ENCODE measurements at places on chromosomes 11 and 22.

DNA sequence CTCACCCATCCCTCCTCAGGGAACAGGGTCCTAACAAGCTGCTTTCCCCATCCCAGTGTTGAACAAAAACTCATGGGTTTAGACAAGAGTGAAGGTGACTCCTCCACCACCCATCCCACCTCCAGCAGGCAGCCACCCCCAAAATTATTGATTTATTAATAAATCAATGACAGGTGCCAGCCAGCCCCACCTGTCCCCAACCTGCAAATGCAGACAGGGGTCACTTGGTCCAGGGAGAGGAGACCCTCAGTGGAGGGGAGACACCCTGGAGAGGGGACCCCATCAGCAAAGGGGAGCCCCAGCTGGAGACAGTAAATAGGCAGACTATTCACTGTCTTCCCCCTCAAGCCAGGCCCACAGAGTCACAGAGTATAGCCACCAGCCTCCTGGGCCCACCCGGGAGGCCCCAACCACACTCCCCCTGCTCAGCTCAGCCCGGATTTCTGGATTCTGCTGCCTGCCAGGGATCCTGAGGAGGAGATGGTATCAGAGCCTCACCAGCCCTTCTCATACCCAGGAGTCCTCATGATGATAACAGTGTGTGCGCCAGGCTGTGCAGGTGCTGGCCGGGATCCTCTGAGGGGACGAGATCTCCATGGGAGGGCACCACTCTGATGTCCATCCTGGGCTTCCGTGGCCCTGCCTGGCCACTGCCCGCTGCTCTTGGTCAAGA is 8.8 kb upstream of the CD81 start:
- DNase-seq = no peak

GRCh38 chr11:2294926-2295290 is 6.8 kb downstream of the C11orf21 start:
- no peak for DNase-seq

- DNase-seq = no peak
Measured at GRCh38 chr11:89436071-89436470, 55.1 kb downstream of the NOX4 start.

DNA sequence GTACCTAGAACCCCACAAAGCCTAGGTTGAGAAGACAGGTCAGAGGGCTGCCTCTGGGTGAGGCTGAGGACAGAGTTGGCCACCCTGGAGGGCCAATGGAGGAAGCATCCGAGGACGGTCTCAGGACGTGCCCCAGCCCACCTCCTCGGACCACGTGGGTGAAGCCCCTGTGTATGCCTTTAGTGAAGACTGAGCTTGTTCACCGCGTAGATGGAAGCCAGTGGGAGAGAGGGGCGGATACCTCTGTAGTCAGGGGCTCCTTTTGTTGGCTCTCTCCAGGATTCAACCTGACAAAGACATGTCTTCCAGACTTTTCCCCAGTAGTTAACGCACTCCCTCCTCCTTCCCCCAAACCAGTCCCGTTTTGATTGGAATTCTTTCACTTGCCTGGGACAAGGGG is 110.7 kb downstream of the ZBTB16 start:
- no peak for DNase-seq

DNA sequence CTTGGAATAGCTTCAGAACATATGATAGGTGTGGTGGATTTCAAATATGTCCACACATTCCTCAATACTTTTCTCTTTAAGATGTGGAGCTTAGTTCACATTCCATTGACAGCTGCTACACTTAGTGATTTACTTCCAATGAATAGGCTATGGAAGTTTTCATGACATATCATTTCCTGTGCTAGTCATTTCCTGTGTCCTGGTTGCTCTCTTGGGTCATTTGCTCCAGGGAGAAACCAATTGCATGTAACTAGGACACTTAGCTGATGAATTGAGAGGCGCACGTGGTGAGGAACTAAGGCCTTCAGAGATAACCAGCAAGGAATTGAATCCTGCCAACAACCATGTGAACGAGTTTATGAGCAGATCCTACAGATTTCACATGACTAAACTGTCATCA is 120.9 kb downstream of the SLC17A6 start:
- no peak for DNase-seq

- DNase-seq = no peak
Measured at GRCh38 chr22:46425016-46425415, 89.5 kb downstream of the TRMU start.

DNA sequence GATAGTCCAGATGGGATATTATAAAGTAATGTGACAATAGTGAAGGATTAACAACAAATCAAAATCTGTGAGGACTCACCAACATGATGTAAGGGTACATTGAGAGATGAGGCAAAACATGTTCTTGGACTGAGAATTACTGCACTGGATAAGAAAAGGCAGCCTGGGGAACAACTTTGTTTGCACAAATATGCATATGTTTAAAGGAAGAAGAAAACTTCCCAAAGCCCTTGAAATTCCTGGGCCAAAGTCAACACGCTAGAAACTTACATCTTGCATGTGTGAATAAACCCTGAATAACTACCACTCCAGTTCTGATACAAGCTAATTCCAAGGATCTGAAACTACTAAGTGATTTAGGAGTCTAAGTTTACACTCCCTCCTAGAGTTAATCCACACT is 1.1 kb downstream of the OR52A5 start:
- no peak for DNase-seq

GRCh38 chr11:129317571-129317970 is 58.1 kb upstream of the BARX2 start:
- DNase-seq = no peak

- DNase-seq = peak; percentile 63
Measured at GRCh38 chr11:65780770-65781151, at the start of gene AP5B1. Gene AP5B1, minus strand, starts transcription at chr11:65780976. Its CDS starts 385 bp downstream, at chr11:65780591.

- no peak for DNase-seq
Measured at GRCh38 chr11:63505857-63506528, at the start of gene LGALS12. Gene LGALS12, plus strand, starts transcription at chr11:63506084. Its CDS starts 375 bp downstream, at chr11:63506459.

- DNase-seq = no peak
Measured at GRCh38 chr11:995044-995751, 41.3 kb downstream of the MUC6 start.

- no peak for DNase-seq
Measured at GRCh38 chr22:48492366-48493320, 1335.0 kb downstream of the BRD1 start.

DNA sequence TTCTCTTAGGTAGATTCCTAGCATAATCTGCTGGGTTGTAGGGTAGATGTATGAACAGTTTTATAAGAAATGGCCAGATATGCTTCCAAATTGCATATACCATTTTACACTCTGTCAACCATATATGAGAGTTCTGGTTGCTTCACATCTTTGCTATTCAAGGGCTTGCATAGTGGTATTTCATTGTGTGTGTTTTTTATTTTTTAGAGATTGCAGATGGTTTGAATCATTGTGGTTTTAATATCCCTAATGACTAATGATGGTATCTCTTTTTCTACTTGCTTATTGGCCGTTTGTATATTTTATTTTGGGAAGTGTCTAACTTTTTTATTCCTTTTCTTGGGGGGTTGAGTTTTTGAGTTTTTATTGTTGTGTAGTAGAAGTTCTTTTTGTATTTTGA is 26.9 kb downstream of the RNF214 start:
- no peak for DNase-seq

- DNase-seq = no peak
Measured at GRCh38 chr22:40053460-40053859, 58.7 kb downstream of the FAM83F start.

- DNase-seq = no peak
Measured at GRCh38 chr11:61162092-61162941, 1.1 kb upstream of the VPS37C start.

GRCh38 chr22:28547132-28547842 is 132.4 kb downstream of the TTC28 start:
- DNase-seq = no peak

DNA sequence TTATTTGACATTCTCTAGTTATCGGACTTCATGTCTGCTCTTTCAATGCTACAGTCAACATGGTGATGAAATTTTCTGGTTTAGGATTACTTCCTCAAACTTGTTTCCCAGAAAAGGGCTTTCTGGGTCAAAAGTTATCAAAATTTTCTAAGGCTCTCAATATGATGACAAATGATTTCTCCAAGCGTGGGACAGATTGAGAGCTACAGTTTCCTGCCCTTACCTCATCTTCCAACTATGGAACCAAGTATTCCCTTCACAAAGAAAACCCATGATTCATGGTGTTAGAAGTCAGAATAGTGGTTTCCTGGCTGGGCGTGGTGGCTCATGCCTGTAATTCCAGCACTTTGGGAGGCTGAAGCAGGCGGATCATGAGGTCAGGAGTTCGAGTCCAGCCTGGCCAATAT is 17.8 kb downstream of the MYO18B start:
- no peak for DNase-seq

DNA sequence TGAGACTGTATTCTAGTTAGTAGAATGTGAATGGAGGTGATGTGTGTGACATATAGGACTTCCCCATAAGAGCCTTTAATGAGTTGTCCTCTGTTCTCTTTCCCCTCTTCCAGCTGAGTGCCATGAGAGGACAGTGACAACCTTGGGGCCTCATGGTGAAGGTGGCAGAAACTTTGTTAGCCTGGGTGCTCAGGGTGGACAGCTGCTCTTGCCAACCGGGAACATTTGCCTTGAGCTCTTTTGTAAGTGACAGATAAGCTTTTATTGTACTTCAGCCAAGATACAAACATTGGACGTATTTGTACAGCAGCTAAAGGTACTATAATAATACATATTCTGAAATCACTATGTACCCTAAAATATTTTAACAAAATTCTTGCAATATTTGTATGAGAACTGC is 33.0 kb upstream of the PLET1 start:
- no peak for DNase-seq

DNA sequence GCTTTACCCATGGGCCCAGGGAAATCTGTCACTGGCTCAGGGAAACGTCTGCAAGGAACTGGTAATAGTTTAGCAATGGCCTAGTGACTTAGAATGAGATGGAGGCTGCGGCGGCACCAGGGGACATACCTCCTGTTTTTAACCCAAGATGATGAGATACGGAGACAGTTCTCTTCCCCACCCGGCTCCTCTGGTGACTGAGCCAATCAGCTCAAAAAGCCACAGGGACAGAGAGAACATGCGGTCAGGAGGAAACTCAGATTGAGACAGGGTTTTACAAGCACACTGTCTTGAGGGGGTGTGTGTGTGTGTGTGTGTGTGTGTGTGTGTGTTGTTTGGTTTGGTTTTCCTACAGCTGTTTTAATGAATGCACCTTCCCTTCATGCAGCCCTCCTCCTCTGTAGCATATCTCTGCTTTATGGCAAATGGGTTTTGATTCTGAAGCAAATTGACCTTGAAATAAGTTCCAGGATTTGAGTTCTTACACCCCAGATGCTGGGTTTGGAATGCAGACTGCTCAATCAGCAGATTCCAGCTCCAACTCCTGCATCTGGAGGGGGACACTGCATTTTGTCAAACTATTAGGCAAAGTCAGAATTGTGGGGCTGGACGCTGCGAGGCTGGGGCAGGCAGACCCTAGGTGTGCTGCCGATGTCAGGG is 246.2 kb downstream of the NTM start:
- DNase-seq = no peak

DNA sequence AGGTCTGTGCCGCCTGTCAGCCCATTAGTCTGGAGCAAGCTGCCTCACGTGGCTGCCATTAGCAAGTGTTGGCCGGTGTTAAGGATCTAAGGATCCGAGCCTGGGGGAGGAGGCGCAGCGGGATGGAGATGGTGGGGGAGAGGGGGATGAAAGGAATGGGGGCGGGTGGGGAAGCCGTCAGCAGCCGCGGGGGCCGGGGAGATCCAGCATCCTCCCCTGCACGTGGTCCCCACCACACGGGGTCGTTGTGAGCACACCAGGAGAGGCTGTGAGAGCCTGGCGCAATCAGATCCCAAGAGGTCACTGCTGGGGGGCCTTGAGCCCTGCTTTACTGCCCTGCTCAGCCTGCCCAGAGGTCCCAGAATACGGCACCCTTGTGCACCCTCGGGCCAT is 7.3 kb downstream of the CABP7 start:
- DNase-seq = no peak

GRCh38 chr11:1763796-1764661 is at the start of gene CTSD:
Gene CTSD, minus strand, starts transcription at chr11:1763927. Its CDS starts 68 bp downstream, at chr11:1763859.
- DNase-seq = peak; percentile 87

DNA sequence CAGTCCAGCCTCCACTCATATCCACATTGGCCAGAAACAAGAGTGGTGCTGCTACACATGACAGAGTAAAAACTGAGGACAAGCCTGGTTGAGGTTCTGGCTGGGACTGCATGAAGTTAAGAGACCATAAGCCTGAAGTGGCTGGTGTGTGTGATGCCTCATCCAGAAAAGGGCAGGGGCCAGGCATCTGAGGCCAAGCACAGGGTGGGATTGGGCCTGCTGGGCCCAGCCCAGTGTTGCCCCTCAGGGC is 25.3 kb downstream of the ARVCF start:
- DNase-seq = no peak

- no peak for DNase-seq
Measured at GRCh38 chr11:75355051-75355450, 3.6 kb upstream of the ARRB1 start.

DNA sequence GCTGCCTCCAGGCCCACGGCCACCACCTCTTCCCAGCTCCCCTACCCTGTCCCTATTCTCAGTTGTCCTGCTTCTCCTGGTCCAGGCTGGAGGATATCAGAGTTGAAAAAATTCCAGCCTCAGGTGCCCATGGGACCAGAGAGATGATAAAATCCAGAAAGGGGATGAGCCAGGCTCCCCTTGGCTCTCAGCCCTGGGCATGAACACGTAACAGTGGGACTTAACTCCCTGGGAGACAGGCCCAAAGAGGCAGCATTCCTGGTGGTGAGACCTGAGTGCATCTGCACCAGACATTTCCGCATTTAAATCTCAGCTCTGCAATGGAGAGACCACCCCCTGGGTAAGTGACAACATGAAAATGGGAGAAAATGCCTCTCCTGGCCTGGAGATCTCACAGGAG is 10.4 kb upstream of the SLC39A13 start:
- DNase-seq = no peak

DNA sequence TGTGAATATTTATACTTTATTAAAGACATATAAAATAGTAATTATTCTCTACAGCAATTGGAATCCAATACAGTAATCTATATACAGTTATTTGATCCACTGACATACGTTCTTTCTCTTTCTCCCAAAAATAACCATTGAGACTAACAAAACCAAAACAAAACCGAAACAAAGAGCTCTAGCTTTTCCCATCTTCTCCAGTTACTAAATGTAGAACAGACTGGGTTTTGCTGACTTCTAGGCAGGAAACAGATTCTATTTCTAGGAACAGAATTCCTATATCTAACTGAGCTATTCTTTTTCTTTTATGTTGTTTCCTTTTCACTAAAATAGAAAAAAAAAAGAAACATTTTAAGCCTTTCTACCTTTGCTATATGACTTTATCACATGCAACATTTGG is 80.1 kb downstream of the PACS1 start:
- DNase-seq = no peak

- DNase-seq = no peak
Measured at GRCh38 chr11:105268404-105269062, 129.0 kb upstream of the CARD18 start.

Data from activated T-cell treated with anti-CD3 and anti-CD28 coated beads for 1 hour (primary cell).